ENCODE measurements at places on chromosomes 16 and 17.

- DNase-seq, result no peak
Measured at GRCh38 chr16:87733190-87733589, 32.6 kb downstream of the KLHDC4 start.

DNA sequence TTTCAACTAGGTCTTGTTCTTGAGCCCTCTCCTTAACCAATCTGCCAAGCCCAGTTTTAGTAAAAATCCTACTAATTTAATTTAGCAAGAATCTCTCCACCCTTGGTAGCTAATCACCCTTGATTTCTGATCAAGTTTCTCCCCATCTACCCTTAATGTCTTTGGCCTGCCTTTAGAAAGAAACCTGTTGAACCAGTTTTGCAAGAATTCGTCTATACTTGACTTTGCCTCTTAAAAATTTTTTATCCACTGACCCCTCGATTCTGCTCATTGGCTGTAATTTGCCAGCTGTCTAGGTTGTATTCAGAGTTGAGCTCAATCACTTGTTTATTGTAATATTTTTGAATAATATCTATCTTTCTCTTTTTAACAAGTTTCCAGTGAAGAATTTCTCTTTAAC is 1138.5 kb downstream of the CDH11 start:
- DNase-seq, result no peak

GRCh38 chr17:63995626-63996025 is 2.5 kb upstream of the PRR29 start:
- DNase-seq, result no peak

DNA sequence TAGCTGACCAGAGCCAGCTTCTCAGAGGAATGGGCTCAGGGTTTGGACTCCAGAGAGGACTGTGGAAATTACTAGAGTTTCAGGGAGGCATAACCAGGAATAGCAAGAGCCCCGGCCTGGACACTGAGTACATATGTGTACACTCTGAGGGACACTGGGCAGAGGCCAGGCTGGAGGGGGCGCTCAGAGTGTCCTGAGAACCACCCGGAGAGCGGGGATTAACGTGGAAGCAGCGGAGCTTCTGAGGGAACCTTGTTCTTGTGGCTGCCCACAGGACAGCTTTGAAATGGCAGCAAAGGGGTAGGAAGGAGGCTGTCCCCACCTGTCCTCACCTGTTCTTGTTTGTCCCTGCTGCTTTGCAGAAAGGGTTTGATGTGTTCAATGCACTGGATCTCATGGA is 27.8 kb downstream of the PLCD3 start:
- no peak for DNase-seq

DNA sequence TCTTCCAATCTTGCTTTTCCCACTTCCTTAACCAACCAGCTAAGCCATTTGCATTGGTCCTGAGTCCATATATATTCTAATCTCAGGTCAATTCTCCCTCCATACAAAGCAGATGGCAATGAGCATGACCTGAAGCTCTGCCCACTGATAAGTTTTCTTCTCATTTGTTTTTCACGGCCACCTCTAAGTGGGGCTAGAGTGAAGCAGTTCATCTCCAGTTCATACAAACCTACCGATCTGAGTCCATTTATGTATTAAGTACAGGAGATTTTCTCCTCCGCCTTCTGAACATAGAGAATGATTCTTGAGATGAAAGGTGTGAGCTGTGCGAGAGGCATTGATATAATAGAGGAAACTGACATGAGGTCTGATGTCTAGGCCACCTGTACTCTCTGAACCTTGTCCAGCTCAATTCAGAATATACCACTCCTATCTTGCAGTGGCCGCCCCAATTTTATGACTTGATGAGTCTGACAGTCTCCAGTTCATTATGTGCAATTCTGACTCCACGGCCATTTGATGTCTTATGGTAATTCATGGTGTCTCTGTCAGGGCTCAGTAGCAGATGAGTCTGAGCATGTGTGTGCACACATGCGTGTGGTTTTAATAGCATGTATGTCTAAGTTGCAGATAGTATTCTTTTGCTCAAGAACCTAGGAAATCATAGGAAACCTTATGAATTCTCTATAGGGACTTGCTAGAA is 329.8 kb downstream of the PMP22 start:
- DNase-seq, result no peak

DNA sequence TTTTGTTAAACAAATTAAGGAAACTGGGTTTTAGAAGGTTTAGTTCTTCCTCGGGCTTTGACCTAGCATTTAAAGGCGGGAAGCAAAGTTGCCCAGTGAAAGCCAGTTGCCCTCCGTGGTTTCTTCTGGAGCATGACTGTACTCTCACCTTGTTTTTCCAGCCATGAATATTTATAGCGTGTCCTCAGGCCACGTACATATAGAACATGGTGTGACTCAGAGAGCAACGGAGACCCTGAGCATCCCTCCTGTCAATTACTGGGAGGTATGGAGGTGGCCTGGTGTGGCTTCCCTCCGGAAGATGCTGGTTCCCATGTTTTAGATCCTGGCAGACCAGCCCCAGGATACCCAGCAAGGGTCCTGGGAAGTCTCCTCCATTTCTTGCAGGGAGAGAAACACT is 48.4 kb downstream of the AKAP1 start:
- DNase-seq, result no peak

DNA sequence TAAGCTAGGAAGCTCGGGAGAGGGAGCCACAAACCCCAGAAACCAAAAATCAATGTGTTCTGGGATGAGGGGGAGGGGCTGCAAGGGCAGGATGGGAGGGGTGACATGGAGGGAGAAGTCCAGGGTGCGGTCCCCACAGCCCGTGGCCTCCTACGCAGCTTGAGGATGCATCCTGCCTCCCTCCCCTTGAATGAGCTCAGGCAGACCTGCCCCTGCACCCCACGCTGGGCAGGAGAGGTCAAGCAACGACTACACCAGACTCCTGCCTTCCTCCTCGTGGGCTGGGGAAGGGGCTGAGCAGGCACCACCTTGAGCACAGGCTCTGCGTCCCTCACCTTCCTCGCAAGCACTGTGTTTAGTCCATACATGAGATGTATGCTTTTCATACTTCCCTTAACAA is 3.9 kb downstream of the ANKRD13B start:
- no peak for DNase-seq

- DNase-seq, result no peak
Measured at GRCh38 chr17:10724546-10725195, 5.2 kb downstream of the TMEM220 start.

DNA sequence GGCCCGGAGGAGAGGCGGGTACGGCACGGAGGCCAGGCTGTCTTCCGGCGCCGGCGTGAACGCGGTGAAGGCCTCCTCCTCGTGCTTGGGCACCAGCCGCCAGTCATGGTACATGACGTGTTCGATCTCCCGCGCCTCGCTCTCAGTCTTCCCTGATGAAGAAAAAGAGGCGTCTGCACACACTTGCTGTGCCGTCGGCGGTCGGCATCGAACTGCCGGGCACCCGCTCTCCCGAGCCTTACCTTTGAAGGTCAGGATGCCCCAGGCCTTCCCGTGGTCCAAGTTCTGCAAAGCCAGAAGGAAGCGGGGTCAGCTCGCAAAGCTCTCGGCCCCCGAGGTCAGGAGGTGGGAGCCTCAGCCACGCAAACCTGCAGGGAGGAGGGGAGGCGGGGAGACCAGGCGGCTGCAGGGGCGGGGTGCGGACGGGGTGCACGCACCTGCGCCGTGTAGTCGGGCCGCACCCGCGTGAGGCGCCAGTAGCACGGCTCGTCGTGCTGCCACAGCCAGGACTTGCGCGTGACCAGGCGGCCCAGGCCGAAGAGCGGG is at the start of gene EME2:
Gene EME2 (plus strand): TSS at position 449 of the 546 bp plus-strand sequence. CDS start 418 bp downstream, outside the sequence.
- no peak for DNase-seq

DNA sequence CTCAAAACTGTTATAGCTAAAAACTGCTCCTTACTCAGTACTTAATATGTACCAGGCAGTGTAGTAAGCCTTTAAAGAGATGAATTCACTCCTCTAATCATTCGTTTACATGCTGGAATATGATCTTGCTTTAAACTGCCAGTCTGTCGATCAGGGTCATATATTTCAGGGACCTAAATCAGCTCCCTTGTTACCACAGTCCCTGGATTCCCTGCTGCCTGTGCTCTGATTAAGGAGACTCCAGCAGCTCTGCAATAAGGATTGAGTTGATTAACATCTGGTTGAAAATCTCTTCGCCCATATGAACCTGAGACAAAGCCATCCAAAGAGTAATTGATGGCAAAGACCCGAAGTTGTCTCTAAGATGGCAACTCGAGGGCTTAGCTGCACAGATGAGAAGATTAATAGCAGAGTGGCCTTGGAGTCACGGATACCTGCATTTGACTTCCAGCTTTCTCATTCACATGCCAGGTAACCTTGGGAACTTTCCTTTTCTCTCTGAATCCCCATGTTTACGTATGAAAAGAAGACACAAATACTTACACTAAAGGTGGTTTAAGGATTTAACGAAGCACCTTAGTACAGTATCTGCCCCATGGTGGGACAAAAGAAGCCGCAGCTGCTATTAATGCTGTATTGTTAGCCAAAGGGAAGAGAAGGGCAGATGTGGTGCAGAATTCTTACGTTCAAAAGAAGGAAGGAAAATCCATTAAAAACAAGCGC is 68.2 kb downstream of the VAT1L start:
- no peak for DNase-seq

DNA sequence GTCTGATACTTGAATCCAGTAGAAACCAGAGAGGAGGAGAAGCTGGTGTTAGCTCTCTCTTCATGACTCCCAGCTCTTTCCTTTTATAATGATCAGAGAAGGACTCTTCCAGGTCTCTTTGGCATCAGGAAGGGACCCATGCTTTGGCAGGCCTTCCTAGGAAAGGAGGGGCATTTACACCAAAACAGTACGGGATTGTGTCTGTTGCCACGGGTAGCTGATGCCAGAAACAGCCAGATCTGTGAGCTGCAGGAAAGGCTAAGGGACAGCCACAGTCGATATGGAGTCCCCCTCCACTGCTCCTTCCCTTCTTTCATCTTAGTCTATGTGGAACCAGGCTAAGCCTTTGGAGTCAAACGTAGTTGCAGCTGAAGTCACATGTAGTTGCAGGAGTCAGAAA is 9.3 kb downstream of the CEP295NL start:
- DNase-seq, result no peak

DNA sequence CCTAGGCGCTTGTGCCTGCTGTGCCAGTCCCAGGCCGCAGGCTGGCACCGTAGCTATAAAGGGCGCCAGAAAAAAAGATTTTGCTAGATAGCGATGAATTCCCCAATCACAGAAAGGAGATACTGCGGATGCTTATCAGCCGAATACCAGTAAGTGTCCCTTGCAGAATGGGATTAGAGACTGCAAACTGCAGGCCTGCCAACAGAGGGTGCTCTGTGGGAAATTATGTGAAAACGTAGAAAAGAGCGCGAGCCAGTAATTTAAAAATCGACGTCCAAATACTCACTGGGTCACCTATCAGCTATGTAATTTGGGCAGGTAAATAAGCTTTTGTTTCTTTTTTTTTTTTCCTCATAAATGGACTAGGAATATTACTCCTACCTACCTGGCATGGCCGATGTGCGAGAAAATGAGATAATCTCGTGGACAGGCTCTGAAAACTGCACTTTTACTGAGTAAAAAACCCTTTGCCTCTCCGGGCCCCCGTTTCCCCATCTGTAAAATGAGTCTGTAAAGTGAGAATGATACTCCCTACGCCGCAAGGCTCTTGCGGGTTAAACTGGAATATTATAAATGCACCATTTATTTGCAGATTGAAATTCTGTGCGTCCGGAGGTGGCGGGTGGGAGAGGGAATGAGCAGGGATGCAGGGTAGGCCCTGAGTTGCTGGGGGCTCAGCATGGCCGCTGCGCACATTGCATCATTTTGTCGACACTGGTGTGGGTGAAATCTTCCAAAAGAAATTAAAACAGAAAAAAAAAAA is 1.2 kb upstream of the COG1 start:
- no peak for DNase-seq

GRCh38 chr17:48004983-48005382 is 32.6 kb downstream of the COPZ2 start:
- DNase-seq, result no peak

DNA sequence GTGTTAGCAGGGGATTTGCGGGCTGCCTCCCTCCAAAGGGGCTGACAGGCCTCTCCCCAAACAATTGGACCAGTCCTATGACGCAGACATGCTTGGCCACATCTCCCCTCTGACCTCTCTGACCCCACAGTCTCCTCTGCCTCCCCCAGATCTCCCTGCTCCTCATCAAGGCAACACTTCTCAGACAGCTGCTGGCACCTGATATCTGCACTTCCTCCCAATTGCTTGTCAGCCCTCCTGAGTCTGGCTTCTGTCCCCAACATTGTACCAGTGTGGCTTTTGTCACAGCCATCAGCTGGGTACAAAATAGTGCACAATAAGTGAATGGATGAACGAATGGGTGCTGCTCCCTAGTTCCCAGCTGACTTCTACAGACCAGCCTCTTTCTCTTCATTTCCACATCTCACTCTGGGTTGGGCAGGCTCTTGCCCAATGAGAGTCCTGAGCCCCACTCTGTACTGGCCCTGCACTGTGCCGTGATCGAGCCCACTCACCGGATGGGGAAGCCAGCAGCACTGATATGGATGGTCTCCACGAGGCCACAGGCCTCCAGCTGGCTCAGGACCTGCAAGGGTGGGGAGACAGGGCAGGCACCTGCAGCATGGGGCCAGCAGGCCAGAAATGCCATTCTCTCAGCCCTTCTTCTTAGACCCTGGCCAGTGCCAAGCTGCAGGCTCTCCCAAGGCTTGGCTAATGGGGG is 17.1 kb downstream of the ZNHIT3 start:
- no peak for DNase-seq

GRCh38 chr17:80780381-80781198 is 211.1 kb upstream of the CHMP6 start:
- DNase-seq, result no peak

DNA sequence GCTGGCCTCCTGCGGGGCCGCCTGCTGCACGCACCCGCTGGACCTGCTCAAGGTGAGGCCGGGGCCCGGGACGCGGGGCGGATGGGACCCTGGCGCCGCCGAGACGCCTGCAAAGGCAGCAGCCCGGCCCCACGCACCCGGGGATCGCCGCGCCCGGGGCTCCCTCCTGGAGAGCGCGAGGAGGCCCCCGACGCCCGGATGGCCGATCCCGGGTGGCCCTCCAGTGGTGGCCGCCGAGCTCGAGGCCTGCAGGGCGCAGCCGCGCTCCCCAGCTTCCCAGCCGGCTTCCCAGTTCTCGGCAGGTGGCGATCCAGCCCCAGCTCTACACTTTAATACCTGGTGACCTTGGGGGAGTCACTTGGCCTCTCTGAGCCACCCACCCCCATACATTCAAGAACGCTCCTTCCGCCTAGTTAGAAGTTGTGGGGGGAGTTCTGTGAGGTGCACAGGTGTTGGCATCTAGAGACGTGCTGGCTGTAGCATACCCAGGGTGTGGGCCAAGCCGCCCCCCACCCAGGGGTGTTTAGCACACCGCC is 452 bp downstream of the SLC25A10 start:
- no peak for DNase-seq

Measured in fibroblast of skin of left biceps (primary cell).